Skin of body (tissue), 3 donors: ENCODE measurements at places on chromosomes 6 and 20.

- no peak for DNase-seq
Measured at GRCh38 chr6:1825926-1826325, 216.2 kb downstream of the FOXC1 start.

DNA sequence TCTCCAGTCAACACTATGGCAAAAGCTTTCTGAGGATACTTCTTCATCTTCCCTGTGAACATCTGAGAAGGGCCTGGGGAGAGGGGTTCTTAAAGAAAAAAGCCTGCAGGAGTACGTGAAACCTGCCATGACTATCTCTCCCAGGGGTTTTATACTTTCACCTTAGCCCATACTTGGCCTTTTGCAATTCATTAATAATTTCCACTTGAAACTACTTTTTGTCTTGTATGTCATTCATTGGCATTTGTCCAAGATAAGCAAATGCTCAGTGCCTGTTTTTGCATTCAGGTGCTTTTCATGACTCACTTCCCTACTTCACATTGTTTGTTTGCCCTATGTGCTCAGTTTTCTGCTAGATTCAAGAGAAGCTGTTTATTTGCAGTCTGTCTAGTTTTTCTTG, 580.3 kb upstream of the GJE1 start:
- peak; percentile 12 for DNase-seq

DNA sequence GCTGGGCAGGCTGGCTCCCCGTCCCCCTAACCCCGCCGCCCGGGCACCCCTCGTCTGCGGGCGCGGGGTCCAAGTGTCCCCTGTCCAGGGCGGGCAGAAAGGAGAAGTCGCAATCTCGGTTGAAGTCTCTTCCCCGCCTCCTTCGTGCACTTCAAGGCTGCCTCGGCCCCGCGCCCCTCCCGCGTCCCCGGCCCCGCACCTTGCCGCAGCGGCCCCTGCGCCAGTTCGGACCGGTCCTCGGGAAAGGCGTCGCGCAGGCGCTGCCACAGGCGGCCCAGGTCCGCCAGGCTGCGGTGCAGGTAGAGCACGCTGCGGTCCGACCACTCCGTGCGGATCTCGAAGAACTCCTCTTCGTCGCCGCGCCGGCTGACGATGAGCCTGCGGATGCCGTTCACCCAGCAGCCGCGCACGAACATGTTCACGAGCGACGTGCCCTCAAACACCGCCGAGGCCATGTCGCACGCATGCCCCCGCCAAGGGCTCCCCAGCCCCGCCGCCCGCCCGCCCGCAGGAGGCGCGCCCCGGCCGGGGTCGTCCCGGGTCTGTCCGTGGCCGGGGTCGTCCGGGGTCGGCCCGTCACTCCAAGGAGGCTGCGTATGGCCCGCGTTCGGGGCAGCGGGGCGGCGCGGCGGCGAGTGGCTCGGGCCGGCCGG, at the start of gene PXDC1:
Gene PXDC1, minus strand, starts transcription at position 637 of the 653 bp plus-strand sequence. Its CDS starts 182 bp downstream, at position 455.
- no peak for DNase-seq

GRCh38 chr20:9417665-9418064, 96.7 kb upstream of the LAMP5 start:
- no peak for DNase-seq

DNA sequence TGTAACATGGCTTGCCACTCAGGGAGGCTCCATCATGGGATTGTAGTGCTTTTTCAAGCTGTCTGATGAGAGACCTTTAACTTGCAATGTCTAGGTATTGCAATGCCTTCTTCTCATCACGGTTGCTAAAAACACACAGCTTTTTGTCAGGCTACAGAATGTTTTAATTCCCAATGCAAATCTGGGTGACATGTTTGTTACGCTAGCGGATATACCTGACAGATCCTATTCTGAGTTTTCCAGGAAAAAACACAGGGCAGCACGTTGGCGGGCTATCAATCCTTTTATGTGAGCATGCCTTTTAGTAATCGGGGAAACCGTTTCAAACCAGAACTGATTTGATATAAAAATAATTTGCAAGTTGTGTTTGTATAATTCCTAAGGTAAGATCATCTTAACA, 577.2 kb upstream of the MAP3K7 start:
- DNase-seq: no peak

DNA sequence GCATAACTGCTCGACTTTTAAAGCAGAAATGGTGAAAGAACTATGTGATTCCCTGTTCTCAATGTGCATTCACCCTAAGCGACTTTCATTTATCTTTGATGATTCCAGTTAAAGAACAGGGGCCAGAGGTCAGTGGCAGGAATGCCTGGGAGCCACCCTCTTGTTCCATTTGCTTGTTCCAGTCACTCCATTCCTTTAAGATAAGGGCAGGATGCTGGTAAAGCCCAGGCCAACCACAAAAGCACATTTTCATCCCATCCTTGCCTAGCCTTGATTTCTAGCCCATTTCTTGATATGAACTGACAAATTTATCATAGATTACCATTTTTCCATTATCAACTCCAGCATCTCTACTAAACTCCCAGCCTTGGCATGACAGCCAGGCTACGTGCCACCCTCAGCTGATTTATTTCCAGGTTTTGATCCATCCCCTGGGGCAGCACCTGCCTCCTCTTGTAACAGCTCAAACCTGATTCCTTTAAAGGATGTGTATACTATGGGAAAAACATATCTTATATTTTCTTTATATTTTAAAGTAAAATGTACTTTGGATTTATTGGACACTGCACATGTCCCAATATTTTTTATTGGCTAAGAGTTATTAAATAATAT, 19.2 kb downstream of the HMGN3 start:
- no peak for DNase-seq

GRCh38 chr6:110558575-110558974, 82.2 kb upstream of the SLC22A16 start:
- no peak for DNase-seq
